ENCODE measurements at places on chromosomes 5 and 9.

- no peak for DNase-seq
Observed at GRCh38 chr9:72327631-72328030, 37.4 kb downstream of the ZFAND5 start.

- DNase-seq: no peak
Observed at GRCh38 chr5:166602271-166602670, 1689.2 kb upstream of the WWC1 start.

DNA sequence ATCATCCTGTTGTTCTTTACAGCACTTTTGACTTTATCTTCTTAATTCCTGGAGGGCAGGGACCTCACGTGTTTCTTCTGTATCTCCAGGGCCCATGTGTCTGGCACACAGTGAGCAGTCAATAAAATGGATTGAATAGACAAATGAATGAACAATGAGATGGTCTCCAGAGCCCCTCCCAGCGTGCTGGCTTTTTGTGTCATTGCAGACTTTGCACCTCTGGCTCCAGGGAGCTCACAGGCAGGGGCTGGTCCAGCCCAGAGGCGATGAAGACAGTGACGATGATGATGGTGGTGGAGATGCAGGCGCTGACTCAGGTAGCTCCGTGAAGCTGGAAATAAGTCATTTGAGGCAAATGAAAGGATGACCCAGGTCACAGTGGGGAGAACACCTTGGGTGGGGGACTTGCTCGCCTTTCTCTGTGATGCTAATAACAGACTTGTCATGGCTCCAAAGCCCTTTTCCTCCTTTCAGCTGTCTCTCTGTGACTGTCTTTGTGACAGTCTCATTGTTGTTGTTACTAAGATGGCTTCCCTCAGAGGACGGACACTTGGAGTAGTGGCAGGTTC is 30.4 kb upstream of the FABP6 start:
- no peak for DNase-seq

- no peak for DNase-seq
Observed at GRCh38 chr9:113184539-113184938, 33.7 kb downstream of the SLC31A2 start.

- DNase-seq: no peak
Observed at GRCh38 chr9:36835271-36835996, 198.6 kb downstream of the PAX5 start.

GRCh38 chr5:135024956-135025729 is 8.9 kb downstream of the PITX1 start:
- DNase-seq: no peak

DNA sequence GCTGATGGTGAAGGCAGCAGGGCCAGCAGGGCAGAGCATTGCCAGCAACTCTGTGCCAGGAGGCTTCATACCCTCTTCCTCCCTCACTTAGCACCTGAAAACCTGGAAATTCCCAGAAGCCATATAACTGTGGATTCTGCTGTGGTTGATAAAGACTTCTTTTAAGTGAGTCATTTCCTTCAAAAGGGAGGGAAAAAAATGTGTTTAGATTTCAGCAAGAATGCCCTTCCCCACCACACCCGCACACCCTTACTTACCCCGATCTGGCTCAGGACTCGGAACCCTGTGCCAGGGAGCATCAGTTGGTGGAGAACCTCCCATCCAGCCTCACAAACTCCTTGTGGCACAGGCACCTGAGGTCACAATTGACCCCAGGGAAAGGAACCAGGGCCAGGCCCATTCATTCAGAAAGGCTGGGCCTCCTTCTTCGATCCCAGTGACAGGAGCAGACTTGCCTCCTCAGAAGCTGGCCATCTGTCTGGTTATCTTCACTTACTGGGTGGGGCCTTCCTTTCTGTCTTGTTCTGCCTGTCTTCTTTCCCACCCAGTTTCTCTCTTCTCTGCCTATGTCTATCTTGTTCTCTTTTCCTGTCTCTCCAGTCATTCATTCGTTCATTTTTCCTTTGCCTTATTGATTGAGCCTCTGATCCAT is 62.6 kb downstream of the PLAC8L1 start:
- no peak for DNase-seq

GRCh38 chr5:81286059-81286617 is 15.2 kb upstream of the ZCCHC9 start:
- no peak for DNase-seq

DNA sequence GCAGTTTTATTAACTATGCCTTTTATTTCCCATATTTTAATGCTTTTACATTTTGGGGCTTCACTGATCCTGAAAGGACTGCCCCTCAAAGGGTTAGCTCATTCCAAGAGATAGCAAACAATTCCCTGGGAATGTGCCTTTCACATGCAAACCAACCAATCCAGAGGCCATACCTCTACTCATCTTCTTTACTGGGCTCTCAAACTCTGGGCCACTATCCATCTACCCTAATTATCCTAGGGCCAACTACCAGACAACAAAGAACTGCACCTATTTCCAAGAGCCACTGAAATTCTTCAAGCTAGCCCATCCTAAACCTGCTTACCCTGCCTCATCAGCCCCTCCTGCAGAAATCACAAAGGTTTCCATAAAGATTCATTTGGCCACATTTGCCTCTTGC is 364.7 kb downstream of the CDH12 start:
- no peak for DNase-seq
